ENCODE measurements at places on chromosomes 2 and 18.
A peak's percentile ranks its signal among the peaks of the same experiment; 100 is the strongest.

DNA sequence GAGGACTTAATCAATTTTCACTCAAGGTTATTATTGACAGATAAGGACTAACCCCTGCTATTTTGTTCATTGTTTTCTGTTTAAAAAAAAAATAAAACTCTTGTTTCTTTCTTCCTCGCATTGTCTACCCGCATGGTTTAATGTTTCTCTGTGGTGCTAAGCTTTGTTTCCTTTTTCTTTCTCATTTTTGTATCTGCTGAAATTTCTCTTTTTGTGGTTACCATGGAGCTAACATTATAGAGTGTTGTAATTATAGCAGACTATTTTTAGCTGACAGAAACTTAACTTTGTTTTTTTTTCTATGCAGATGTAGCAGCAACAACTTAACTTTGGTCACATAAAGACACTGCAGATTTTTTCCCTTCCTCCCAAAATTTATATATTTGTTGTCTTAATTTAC lies 43.1 kb upstream of the CHN1 start:
- DNase-seq, result no peak

DNA sequence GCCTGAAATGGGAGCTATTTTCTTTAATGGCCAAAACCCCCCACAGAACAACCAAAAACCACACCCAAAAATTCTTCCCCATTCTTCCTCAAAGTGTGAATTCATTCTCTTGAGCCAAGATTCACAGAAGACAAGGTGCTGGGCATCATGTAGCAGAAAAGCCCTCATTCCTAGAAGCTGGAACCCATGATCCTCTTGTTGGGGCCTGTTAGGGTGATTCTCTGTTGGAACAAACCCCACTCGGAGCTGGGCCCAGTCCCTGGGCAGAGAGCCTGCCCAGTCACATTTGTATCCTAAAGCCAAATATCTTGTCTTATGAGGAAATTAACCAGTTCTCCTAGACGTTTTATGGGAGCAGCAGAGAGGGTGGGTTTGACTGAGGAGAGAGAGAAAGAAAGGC lies 22.8 kb upstream of the VPS4B start:
- no peak for DNase-seq

DNA sequence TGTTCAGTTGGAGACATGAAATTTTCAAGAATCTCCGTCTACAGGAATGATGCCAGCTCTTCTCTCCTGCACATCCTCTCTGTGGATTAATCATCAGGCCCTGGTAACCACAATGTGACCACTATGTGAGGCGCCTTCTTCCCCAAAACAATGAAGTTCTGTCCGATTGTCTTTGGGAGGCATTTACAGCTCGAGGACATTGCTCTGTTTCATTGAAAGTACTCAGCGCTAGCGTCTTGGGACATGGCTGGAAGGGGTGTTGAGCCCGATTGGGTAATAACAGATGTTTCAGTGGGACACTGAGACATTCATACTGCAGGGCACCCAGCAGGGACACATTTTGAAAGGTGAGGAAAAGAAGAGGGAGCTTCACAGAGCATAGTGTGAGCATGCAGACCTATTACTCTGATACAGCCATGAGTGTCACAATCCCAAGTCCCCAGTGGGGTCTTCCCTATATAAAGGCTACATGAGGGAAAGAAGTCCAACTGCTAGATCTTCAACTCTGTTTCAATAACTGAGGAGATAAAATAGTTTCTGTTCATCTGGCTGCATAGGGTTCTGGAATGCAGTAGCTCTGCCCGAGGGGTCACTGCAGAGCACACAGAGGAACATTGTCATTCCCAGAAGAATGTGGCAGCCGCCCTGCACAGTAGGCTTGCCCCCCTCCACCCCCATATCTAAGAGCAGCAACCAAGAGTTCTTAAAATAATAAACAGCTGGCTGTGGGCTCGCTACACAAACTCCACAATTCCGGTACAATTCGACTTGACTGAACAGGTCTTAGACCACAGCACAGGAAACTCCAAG lies 237.3 kb downstream of the OSR1 start:
- peak; percentile 87 for DNase-seq

DNA sequence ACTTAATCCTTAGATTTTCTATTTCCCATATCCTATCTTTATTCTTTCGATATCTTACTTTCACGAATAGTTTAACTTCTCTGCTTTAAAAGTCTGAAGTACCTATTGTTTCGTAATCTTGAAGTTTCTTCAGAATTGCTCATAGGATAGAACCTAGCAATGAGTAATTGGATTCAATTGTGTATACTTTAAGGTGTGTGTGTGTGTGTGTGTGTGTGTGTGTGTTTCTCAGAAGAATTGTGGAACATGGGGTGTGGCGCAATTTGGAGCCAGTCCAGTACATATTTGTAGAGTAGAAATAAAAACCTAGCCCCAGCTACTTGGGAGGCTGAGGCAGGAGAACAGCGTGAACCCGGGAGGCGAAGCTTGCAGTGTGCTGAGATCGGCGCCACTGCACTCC lies 897.6 kb downstream of the BCL11A start:
- no peak for DNase-seq

All from IMR-90 (cell line).